NCI-H2029 (cell line): ENCODE measurements at places on chromosomes 12 and 14.

GRCh38 chr14:67268426-67269150 lies 27.4 kb downstream of the PALS1 start:
- DNase-seq = no peak

DNA sequence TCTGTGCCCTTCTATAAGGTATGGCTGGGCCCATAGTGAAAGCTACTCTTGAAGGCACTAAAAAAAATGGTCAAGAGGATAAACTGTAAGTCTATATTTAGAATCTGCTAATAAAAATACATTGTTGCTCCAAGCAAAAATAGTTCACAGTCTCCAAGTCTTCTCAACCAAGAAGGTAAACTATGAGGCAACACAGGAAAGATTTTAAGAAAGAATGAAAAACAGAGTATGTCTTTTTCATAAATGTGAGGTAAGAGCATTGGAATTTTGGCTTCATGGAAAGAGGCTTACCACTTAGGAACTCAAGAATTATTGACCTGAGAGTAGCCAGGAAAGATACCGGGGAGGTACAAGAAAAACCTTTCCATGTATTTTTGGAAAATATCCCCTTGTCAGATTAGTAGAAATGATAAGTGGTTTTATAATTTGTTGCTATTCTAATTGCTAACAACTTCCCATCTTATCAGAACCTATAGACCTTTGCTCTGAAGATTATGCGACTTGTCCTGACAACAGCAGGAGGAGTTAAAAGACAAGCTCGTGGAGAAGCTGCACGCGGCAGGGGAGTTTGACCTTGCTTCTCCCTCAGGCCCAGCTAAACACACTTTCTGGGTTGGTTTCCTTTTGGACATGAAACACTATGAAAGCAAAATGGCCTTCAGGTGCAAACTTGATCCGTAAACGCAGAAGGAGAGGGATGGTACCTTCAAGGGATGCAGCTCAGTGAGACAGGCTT lies 238.1 kb downstream of the FOXN3 start:
- DNase-seq = no peak

- no peak for DNase-seq
These were observed 89.8 kb downstream of the KIF26A start for GRCh38 chr14:104228221-104228620.

GRCh38 chr12:15322164-15323061 lies at the start of gene PTPRO:
PTPRO (plus strand) TSS chr12:15322508.
- no peak for DNase-seq

- DNase-seq = no peak
These were observed 2.9 kb downstream of the MMP14 start for GRCh38 chr14:22839159-22839779.

DNA sequence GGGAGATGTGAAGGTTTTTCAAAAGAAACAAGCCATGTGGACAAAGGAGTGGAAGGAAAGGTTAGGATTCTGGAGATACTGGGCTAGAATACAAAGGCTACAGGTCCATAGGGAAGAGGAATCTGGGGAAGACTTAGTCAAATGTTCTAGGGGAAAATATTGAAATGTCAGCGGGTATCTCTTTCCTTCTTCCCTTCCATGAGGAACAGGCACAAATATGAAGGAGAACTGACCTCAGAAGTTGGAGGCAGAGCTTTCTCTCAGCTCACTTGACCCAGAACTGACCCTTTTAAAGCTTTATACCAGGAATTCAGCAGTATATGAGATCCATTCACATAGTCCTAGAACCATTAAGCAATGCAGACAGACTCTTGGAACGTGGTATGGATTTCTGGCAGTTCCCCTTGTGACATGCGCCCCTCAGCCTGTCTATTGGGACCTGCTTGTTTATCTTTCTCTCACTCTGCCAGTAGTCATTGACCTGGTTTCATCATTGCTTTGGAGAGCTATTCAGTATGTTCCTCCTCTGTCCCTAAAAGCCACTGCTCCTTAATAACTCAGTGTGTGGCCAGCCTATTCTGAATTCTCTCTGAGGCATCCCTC lies 43.0 kb upstream of the GSG1 start:
- no peak for DNase-seq
